ENCODE measurements at places on chromosomes 3 and 15.

GRCh38 chr3:31758322-31758965 is 222.6 kb downstream of the OSBPL10 start:
- DNase-seq, result no peak

DNA sequence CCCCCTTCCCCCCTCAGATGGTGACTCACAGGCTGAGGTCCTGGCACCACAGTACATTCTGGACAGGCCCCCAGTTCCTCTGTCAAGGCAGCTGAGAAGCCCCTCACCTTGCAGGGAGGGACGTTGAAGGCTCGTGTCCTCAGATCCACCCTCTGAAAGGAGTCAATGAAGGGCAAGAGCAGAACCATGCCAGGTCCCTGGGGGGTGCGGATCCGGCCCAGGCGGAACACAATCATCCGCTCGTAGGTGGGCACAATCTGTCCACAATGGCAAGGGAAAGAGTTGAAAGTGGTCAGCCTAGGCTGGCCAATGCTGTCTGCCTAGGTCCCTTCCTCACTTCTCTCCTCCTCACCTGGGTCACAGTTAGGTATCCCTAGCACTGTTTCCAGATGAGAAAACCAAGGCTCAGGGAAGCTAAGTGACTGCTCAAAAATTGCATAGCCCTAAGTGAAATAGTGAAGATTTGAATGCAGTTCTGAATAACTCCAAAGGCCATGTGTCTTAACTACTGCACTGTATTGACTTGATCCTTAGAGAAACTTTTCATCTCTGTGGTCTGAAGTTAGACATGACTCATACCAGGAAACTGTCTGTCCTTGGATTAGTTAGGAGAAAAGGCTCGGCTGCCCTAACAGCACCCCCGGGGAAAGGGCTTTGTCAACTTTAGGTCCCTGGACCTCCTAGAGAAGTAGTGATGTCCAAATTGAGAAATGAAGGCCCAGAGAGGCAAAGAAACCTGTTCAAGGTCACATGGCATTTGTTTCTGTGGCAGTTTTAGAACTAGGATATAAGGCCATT is 2.9 kb downstream of the STOML1 start:
- DNase-seq, result peak; percentile 58

DNA sequence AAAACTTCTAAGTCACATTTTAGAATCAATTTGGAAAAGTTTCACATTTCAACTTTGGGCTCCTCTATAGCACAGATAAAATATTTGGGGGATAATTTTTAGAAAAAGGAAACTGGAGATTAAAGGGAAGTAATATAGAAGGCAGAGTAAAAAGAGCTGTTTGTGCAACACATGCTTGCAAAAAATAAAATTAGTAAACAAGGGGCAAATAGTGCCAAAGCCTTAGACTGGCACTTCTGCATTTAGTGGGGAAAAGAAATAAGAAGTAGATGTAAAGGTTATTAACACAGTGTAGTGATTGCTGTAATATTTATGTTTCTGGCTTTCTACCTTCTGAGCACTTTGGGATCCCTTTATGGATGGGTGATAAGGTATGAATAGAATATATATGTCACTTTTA is 246.6 kb downstream of the CBLB start:
- DNase-seq, result no peak

DNA sequence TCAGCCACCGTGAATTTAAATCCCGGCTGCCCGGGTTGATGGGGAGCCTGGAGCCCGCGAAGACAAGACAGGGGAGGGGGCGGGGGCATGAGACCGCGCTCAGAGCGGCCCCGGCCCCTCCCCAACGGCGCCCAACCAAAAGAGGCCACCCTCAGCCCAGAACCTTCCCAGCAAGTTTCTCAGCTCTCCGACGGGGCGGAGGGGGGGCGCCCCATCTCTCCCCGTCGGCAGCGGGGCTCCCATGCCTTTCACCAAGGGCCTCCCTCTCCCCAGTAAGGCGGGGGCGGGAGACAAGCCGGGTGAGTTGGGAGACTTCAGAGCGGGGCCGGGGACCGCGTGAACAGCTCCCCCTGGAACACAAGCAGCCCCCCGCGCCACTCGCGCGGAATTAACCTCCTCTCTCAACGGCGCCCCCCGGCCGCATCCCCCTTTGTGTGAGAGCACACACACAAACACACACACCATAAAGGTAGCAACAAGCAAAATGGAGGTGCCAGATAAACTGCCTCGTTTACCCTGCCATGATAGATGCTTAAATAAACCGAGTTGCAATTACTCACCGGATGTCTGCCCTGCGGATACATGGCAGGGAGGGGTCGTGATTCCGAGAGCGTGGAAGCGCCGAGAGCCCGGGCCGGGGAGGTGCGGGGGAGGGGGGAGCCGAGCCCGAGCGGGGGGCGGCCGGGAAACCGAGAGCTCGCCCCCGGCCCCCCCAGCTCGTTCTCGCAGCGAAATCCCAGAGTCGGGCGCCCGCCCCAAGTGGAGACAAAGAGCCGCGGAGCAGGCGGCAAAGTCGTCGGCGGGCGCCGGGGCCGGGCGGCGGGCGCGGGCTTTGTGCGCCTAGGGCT is 1.3 kb downstream of the TLE3 start:
- DNase-seq, result no peak

DNA sequence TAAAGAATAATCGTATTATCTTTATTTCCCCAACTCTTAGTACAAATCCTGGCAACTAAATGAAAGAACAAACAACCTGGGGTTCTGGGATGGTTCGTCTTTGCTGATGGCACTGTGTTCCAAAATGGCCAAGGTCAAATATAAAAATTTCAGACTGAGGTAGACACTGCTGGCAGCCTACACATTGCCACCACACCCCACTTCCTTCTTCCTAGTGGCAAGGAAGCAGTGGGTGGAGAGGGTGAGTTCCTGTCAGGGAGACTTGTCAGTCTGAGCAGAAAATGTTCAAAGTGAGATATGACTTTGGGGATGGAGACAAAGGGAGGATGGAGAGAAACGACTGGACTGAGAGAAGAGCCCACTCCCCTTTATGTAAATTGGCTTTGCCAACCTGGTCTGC is 69.6 kb downstream of the LMCD1 start:
- DNase-seq, result no peak

GRCh38 chr3:64908251-64908685 is 220.5 kb upstream of the ADAMTS9 start:
- DNase-seq, result no peak

GRCh38 chr3:141605883-141606282 is 119.1 kb downstream of the RASA2 start:
- no peak for DNase-seq

DNA sequence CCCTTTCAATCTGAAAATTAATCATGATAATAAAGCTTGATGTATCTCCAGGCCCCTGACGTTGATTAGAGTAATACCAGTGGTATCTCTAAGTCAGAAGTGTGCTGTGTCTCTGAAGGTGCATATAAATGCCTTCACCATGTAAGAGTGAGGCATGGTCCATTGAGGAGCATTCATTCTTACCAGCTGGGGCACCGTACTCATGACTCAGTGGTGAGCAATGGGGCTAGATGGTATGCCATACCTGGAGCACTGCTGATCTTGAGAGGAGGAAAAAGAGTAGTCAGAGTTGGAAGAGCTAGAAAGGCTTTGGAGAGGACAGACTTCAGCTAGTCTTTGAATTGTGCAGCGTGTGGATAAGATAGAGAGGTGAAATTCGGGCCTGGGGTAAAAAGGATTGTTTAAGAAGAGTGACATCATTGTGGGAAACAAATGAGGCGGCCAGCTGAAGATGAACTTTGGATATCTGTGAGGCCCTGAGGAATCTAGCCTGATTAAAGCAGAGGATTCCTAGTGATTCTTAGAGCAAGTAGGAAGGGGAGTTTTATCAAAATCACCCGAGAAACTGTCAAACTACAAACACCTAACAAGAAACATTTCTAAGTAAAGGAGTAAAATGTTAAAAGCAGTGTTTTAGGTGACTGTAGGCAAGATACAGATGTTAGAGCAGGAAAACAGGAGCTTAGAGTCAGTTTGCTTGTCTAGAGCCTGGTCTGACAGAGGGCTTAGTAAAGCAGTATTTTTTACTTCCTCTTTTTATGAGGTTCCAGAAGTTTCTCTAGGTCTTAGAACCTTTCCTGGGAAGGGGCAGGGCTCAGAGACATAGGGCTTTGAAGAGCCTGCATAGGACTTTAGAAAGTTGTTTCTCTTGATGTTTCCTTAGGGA is 13.6 kb downstream of the TMOD3 start:
- DNase-seq, result no peak

DNA sequence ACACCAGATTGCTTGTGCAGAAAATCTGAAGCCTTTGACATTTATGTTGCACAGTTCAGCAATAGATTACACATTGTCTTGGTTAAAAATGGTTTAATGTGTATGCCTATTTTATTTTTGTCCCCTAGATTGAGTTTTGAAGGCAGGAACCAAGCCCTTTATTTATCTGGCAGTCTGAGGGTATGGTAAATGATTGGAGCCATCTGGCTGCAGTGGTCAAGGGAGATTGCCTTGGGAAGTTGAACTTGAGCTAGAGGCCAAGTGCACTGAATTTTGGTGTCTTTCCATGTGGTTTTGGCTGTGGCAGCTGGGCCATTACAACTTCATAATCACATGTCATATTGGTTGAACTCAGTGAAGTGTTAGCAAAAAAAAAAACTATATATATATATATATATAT is 248.7 kb upstream of the C2CD4B start:
- DNase-seq, result no peak

GRCh38 chr3:48222616-48223513 is at the start of gene CAMP:
CAMP (plus strand) TSS chr3:48223495; CDS start chr3:48223512, 17 bp downstream.
- no peak for DNase-seq

- DNase-seq, result peak; percentile 90
Measured at GRCh38 chr3:31968927-31969418, 12.1 kb downstream of the OSBPL10 start.

- no peak for DNase-seq
Measured at GRCh38 chr3:112881891-112882290, 35.2 kb upstream of the CD200R1L start.

- no peak for DNase-seq
Measured at GRCh38 chr3:69532547-69533224, 146.8 kb upstream of the FRMD4B start.

DNA sequence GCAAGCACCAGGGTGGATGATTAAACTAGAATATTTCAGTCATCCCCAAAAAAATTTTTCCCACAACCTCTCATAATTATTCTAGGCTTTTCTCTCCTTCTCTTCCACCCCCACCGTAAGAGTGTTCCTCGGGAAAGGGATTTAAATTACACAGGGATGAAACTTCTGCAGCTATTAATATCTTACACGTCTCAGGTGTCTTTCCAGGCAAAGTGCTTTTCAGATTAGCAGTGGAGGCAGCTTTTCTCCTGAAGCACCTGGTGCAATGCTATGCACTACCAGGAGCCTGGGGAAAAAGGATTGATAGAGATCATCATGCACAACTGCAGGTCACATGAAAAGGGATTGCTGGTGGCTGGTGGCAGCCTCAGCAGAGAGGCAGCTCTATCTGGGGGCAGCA is 250.4 kb downstream of the NTRK3 start:
- DNase-seq, result no peak

DNA sequence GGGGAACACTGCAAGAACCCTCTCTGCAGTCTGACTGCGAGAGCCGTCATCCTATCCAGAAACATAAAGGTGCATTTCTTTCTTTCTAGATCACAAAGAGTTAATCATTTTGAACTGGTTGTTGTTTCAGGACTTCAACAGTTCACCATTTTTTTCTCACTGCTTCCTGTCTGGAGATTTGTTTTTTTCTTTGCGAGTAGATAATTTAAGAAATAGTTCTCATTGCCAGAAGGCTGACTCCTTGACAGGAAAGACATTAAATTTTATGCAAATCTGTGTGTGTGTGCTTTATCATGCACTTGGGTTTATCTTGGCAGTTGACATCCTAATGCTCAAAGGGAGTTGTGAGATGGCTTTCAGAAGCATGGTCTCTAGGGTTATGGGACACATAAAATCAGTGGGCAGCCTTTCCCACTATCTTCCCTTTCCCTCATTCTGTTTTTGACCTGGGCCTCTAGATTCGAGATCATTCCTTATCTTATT is 123.5 kb upstream of the TBL1XR1 start:
- DNase-seq, result peak; percentile 18

DNA sequence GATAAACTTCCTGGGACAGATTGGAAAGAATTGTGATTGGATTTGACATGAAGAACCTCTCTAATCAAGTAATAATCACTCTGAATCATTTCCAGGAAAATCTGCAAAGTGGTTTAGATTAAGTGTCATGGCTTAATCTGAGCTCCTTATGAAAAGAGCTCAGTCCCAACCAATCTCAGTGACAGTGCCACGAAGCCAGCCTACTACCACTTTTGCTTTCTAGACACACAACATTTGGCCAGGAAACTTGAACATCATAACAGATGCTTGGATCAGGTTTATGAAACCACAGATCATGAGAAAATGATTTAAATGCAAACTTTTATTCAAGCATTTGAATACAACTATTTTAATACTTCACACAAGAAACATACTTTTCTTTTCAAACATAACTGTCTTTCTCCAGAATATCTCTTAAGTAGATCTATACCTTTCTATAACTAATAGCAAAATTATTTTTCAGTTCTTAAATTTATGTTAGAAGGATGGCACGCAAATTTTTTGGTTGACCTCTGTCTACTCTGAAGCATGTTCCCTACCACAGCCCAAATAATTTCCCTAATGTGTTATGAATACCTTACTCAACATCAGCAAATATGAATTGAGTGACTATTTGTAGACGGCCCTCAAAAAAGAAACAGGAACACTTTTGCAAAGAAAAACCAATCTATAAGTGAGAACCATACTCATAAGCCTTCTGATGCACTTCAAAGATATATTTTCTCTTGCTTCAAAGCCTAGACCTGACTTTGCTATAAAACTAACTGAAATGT is 495.0 kb upstream of the ZNF385D start:
- no peak for DNase-seq

DNA sequence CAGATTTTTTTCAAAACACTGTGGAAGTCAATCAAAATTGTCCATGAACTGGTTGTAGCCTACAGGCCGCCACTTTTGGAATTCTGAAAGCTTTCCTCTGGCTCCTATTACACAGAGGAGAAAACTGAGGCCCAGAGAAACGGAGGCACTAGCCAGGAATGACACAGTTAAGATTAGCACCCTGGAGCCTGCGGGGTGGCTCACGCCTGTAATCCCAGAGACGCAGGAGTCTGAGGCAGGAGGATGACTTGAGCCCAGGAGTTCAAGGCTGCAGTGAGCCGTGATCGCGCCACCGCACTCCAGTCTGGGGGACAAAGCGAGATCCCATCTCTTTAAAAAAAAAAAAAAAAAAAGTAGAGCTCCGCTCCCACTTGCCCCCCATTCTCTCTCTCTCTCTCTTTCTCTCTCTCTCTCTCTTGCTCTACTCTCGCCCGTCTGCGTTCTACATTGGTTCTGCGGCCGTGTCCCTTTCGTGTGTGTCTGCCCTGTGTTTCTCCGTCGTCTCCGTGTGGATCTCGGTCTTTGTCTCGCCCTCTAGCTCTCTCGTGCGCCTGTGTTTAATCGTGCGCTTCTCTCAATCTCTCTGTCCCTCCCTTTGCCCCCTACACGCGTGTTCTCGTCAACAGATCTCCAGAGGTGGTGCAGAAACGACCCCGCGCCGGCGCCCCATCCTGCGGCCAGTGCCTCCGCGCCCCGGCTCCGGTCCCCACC is 512 bp upstream of the TRH start:
- no peak for DNase-seq

- no peak for DNase-seq
Measured at GRCh38 chr15:61835029-61835428, 225.2 kb downstream of the VPS13C start.

All from fibroblast of skin of left quadriceps (primary cell).